ENCODE measurements at places on chromosomes 13 and 19. TPM values are rescaled to one million over a fixed set of nuclear protein-coding genes. Genes with fewer than 3 reads are reported as not detected.
A peak's percentile ranks its signal among the peaks of the same experiment; 100 is the strongest.

DNA sequence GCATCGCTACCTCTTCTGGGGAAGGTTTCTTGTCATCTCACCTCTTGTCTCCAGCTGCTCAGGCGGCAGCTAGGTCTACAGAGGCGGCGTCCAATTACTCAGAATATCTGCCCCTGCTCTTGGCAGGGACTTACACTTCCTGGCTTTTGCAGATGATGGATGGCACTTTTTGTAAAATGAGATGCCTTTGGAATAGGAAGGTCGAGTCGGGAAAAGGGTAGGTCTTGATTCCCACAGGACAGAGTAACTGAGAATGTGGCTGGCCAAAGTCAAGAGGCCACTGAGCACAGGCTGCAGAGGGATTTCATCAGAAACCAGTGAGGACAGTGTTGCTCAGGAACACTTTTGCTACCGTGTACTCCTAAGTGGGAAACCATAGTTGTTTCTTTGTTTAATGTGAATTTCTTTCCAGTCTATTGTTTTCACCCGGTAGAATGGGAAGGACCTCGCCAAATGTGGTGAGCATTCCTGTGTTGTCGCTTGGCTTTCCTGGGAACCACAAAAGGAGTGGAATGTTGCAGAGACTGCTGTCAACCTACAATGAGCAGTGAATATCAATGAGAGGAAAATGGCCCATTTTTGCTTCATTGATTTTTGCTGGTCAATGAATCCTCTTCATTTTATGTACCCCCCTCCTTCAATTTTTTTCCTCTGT lies 383.7 kb downstream of the HS6ST3 start:
- no peak for DNase-seq

- no peak for DNase-seq
Measured at GRCh38 chr19:31334849-31335624, 14.2 kb downstream of the TSHZ3 start.

The MISP gene
- 3.4 TPM for total RNA-seq

The DIRAS1 gene
- total RNA-seq, result 0.78 TPM

DNA sequence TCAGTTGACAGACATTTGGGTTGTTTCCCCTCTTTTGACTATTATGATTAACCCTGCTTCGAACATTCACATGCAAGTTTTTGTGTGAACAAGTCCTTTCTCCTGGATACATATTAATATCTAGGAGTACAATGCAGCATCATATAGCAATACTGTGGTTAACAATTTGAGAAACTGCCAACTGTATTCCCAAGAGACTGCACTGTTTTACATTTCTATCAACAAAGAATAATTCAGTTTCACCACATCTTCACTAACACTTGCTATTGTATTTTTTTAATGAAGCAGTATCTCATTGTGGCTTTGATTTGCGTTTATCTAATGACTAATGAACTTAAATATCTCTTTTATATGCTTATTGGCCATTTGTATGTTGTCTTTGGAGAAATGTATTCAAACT lies 184.6 kb upstream of the NBEA start:
- no peak for DNase-seq

The ZIK1 gene
- 3.3 TPM for total RNA-seq

DNA sequence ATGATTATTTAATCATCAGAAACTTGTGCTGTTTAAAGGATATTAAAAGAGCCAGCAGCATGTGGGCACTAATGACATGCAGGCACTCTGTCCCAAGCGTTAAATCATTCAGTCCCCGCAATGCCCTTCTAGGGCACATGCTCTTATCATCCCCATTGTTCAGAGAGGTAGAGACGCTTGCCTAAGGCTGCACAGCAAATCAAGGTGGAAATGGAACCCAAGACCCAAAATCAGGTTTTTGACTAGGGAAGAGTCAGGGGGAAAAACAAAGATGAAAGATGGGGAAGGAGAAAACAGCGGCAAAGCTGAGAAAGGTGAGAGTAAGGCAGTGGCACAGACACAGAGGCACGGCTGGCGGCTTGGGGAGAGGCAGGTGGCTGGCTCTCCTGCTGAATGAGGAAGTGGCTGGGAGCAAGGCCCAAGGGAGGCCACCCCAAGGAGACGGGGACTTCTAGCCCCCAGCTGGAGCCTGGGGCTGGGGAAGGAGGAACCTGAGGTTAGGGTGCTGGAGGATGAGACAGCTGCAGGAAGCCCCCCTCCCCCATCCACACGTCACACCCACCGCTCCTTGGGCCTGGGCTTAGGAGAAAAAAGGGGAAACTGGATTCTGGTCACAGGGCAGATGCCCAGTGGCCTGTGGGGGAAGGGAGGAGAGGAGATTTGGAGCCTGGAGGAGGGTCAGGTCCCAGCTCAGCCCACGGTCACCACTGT lies 1.0 kb upstream of the TYROBP start:
- peak; percentile 30 for DNase-seq

DNA sequence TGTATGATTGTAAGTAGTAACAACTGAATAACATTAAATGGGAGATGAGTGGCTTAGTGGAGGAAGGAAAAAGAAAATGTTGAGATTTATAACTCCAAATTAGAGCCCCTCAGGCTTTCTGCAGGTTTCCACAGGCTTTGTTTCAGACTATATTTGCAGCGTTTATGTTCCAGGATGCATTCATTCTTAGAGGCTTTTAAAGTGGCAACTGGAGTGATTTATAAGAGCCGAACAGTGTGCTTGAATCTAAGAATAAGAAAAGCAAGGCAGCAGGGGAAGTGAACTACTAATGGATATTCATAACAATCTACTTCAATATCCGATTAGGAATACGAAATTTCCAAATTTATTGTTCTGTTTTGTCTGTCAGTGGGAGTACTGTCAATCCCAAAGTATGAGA lies 91.0 kb downstream of the UFM1 start:
- no peak for DNase-seq

DNA sequence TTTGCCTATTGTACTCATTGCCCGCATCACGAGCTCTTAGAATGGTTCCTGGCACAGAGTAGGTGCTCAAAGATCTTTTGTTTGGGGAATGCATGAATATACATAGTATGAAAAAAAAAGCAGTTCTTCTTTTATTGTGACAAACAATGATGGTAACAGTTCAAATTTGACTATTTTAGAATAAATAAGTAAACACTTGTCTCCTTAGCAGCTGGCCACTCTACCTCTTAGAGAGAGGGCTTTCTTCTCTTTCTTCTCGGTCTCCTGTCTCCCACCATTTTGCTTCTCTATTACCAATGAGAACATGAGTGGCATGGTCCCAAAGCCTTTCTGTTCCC lies 639 bp upstream of the SLAIN1 start:
- DNase-seq, result no peak

The COMP gene
- total RNA-seq, result 6.0 TPM

The EID2B gene
- 2.0 TPM for total RNA-seq

- DNase-seq, result no peak
Measured at GRCh38 chr19:52022193-52022592, 6.0 kb downstream of the ZNF614 start.

DNA sequence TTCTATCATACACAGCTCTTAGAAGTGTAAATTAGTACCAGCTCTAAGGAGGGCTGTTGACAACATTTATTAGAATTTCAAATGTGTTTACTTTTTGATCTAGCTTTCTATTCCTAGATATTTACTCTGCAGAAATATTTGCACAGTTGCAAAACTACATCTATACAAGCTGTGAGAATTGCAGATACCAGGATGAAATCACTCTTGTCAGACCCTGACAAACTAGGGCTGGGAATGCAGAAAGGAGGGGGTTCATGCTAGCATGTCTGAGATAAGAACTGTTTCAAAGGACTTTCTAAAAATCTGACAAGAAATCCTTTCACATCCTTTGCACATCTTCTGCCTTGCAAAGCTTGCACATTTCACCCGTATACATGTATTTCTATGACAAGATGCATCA lies 11.8 kb upstream of the PABPC3 start:
- no peak for DNase-seq

DNA sequence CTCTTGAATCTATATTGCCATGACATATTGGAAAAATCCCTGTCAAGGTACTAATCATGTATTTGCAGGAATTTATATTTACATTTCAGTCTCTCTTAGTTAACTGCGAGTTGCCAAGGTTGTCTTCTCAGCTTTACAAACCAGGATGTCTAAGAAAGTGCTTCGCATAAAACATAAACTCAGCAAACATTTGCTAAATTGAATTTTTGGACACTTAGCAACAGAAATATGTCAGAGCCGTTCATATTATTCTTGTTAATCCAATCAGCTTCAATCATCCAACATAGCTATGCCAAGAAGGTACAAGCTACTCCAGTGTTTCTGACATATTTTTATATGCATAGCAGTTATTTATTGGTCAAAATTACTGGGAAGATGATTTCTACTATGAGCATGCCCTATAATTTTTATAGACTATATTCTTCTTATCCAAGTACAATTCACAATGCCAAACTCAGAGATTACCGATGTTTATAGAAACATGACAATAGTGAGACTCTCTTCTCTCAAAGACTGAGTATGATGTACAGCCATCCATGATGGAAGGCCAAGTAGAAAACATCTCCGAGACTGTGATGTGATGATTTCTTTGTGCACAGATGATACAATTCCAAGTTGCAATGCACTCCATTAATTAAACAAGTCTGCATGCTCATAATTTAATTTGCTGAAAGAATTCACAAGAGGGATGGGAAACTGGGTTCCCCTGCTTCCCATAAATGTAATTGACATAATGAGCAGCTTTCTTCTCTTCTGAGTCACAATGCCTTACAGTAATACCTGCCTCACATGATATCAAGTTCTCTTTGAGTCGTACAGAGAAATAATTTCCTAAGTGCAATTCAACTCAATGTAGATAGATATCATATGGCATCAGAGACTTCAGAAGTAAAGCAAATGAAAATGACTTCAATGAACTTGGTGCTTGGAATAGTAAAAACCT lies 776.3 kb downstream of the EFNB2 start:
- no peak for DNase-seq

- DNase-seq, result no peak
Measured at GRCh38 chr13:50200569-50200968, 185.3 kb downstream of the KCNRG start.

GRCh38 chr13:48235341-48236135 lies 2.5 kb downstream of the ITM2B start:
- peak; percentile 56 for DNase-seq

- no peak for DNase-seq
Measured at GRCh38 chr13:90008707-90009149, 1338.8 kb upstream of the MIR17HG start.

- DNase-seq, result no peak
Measured at GRCh38 chr13:37173214-37173613, 67.8 kb upstream of the CSNK1A1L start.

The ZNF709 gene
- total RNA-seq, result 2.3 TPM

DNA sequence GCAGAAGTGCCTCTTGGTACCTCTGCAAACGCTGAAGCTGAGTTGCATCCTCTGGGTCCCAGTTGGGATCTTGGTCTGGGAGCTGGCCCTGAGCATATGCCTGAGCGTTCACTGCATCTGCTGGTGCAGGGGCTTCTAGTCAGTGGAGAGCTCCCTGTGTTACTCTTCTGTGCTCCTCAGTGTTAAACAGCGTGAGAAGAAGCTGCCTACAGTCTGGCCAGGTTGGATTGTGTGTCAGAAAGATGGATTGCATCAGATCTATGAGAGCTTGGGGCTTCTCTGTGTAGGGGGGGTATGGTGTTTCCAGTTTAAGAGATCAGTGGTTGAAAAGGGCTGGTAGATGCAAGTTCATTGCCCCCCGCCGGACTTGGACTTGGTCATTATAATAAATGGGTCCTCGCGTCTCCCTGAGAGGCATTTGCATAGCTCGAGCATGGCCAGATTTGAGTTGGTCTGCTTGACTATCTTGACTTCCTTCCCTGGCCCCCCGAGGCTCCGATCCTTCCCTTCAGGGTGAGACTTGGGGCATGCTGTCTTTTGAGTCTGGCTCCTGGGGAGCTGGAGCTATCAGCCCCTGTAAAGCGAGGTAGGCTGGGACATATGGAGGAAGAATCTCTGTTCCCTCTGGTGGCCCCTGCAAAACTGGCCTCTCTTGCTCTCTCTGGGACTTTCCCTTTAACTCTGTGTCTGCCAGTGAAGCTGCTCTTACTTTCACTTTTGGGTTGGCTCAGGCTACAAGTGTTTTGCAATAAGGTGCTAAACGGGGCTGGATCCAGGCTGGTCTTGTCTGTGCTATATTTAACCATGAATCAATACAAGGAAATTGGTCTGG lies 52.9 kb downstream of the OR10H4 start:
- peak; percentile 53 for DNase-seq

The ZNF304 gene
- 2.9 TPM for total RNA-seq

GRCh38 chr13:43057653-43058317 lies 34.4 kb downstream of the DNAJC15 start:
- no peak for DNase-seq

DNA sequence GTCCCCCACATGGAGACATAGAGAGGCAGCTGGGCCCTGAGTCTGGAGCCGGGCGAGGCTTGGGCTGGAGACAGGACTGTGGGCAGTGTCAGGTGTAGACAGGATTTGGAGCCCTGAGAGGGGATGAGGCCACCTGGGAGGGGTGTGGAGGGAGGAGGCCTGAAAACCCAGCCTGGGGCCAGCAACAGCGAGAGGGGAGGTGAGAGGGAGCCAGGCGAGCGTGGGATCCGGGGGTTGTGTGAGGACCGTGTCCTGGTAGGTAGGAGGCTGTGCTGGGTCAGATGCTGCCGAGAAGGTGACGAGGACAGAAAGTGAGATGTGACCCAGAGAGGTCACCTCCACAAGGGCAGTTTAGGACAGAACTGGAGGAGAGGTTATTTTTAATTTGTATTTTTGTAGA lies 7.4 kb downstream of the MPND start:
- no peak for DNase-seq

GRCh38 chr13:41694545-41695301 lies 237.4 kb downstream of the RGCC start:
- DNase-seq, result peak; percentile 69

The MCF2L gene
- total RNA-seq, result 74.8 TPM

The ZNF534 gene
- not detected for total RNA-seq

DNA sequence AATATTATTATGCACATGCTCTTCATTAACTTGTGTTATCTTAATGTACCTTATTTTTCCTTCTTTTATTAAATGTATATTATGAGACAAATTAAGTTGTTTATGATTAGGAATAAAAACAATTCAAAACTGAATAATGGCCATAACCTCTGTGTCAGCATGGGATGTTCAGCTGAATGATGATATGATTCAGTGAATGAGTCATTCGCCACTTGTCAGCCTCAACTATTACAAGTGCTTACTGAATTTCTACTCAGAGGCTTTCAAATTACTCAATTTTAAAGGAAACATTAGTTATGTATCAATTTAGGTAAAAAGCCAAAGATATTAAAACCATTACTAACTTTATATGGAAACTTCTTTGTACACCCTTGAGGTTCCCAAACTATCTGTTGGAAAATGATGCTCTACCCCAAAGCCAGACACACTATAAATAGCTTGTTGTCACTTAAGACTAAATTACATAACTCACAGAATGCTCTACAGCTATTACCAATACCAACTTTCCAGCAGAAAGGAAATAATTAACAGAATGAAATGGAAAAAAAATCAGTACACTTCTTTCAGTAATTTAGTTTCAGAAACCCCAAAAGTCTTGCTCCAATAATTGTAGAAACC lies 14.4 kb downstream of the LIG4 start:
- DNase-seq, result no peak

The SMIM44 gene
- total RNA-seq, result not detected

GRCh38 chr19:1554968-1555367 lies 13.2 kb downstream of the MEX3D start:
- DNase-seq, result no peak

The MAP2K7 gene
- 8.0 TPM for total RNA-seq

The TEX29 gene
- total RNA-seq, result not detected

GRCh38 chr13:21435687-21436151 lies 23.4 kb downstream of the ZDHHC20 start:
- DNase-seq, result peak; percentile 45

Data from body of pancreas (tissue), 4 donors.